ENCODE measurements at places on chromosomes 12 and 14.

- DNase-seq, result no peak
Measured at GRCh38 chr12:130537655-130538054, 178.4 kb downstream of the RIMBP2 start.

DNA sequence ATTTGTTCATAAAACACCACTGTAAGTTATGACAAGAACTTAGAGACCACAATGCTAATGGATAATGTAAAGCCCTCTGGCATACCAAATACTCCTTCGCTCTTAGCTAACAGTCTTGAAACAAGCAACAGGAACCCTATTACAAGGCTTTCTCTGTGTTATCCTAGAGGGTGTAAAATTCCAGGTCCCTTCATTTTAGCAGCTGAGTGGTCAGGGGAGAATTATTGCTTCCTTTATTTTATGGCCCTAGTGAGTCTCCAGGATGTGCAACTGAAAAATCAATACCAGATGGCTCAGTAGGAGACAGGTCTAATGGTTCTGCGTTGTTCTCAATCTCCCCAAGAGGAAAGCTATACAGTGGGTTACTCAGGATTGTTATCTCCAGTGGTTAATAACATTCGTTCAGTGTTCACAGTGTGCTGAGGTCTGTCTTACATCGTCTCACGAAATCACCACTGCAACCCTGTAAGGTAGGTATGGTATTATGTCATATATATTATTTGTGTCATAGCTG lies 172.7 kb upstream of the CNOT2 start:
- no peak for DNase-seq

GRCh38 chr14:38208618-38209562 lies 1.2 kb downstream of the SSTR1 start:
- no peak for DNase-seq

- DNase-seq, result no peak
Measured at GRCh38 chr14:30884901-30885300, 10.5 kb downstream of the COCH start.

- no peak for DNase-seq
Measured at GRCh38 chr12:34108405-34108803, 86.1 kb downstream of the ALG10 start.

DNA sequence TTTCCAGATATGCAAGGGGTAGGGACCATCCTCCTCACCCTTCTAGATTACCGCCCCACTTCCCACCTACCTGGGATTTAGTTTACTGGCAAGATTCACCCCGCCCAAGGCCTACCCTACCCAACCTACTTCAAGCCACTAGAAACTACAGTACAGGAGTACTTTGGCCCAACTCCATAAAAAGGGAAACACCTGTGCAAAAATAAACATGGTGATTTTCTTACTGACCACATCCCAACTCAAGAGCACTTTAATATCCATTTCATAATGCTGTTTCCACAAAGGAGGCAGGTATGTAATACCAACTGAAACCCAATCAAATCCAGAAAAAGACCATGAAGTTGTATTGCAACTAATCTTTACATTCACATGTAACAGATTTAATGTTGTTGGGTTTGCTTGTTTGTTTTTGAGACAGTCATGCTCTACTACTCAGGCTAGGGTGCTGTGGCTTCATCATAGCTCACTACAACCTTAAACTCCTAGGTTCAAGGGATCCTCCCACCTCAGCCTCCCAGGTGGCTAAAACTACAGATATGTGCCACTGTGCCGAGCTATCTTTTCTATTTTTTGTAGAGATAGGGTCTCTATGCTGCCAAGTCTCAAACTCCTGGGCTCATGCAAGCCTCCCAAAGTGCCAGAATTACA lies 41.7 kb upstream of the RAP1B start:
- DNase-seq, result no peak

DNA sequence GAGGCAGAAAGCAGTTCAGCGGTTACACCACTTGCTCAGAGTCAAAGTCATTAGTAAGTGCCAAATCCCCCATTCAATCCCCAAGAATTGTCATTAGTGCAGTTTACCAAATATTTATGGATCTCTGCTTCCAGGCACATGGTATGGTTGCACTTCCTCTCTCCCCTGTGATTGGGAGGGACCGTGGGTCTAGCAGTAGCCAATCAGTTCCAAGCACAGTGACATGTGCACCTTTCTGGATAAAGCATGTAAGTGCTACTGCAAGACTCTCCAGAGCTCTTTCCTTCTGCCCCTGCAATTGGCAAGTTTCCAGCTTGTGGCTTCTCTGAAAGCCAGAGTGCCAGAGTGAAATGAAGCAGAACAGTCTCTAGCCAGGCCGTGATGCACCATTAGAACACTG lies 85.3 kb upstream of the FLRT2 start:
- DNase-seq, result no peak

- no peak for DNase-seq
Measured at GRCh38 chr12:112087055-112087850, 21.3 kb downstream of the NAA25 start.

GRCh38 chr12:62190689-62191490 lies 69.3 kb upstream of the USP15 start:
- no peak for DNase-seq

- DNase-seq, result no peak
Measured at GRCh38 chr14:101980700-101981099, 16.3 kb downstream of the DYNC1H1 start.

DNA sequence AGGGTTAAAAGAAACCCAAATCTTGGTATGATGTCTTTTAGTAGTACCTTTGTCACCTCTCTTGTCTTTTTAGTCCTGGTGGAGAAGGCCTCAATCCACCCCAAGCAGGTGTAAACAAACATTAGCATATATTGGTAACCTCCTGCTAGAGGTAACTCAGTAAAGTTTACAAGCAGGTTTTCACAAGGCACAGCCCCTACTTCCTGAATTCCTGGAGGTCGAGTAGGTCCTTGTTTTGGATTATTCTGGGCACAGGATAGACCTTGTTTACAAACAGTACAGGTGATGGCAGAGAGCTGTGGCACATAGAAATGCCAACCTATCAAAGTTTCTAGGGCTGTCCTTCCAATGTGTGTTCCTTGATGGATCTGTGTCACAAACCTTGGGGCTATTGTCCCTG lies 99.1 kb downstream of the ALG10 start:
- DNase-seq, result no peak

GRCh38 chr12:110354172-110354780 lies 49.2 kb downstream of the ANAPC7 start:
- DNase-seq, result no peak

DNA sequence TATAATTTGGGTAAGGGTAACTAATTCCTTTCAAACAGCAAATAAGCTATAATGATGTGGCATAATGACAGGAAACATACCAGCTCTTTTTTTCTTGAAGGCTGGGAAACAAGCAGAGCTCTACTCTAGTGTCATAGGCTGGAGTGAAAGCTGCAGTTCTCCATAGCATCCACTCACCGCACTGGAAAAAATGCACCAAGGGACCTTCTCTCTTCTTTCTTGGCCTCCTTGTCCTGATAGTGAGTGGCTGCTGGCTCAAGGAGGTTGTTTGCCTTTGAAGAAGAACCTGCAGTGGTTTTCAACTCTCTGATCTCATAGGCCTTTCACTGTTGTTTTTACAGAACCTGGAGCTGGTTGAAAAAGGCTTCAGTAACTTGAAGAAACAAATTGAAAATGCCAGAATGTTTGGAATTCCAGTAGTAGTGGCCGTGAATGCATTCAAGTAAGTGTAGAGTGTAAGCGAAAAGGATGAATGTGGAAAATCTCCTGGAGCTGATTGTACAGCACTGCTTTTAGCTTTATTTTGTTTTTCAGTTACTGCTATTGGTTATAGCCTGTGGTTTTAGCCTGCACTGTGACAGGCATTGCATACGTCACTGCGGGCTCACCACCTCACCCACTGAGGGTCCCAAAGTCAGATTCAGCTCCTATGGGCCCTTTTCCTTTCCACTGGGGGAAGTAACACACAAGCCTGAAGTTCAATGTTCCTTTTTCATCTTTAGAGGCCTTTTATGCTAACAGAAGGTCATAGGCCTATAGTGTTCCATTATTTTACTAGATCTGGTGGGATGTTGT lies 17.2 kb upstream of the AKAP5 start:
- no peak for DNase-seq

- no peak for DNase-seq
Measured at GRCh38 chr12:119841433-119842210, 35.5 kb downstream of the CIT start.

GRCh38 chr14:76168531-76168930 lies 16.8 kb downstream of the GPATCH2L start:
- DNase-seq, result no peak

- no peak for DNase-seq
Measured at GRCh38 chr12:56709759-56710376, 15.2 kb downstream of the NACA start.

DNA sequence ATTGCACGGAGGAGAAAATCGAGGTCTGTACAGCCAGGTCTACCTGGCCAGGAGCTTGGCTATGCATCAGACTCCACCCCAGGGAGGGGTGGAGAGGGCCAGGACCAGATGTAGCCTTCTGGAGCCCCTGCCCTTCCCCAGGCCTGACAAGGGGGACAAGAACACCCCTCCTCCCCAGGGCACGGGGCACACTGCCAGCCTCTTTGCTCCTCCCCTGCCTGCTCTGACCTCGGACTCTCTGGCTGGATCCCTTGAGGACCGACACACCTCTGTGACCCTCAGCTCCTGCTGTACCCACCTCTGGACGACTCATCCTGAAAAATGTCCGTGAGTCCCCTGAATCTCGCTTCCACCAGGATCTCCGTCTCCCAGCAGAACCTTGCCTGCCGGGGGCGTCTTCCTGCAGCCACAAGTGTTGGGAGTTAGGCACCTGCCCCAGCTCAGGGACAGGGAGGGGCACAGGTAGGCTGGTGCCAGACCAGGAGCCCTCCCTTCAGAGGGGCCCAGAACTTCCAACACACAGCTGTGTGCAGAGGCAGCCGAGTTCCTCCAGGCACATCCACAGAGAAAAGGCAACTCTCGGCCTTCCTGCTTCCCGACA lies 21.8 kb downstream of the AHNAK2 start:
- DNase-seq, result no peak

DNA sequence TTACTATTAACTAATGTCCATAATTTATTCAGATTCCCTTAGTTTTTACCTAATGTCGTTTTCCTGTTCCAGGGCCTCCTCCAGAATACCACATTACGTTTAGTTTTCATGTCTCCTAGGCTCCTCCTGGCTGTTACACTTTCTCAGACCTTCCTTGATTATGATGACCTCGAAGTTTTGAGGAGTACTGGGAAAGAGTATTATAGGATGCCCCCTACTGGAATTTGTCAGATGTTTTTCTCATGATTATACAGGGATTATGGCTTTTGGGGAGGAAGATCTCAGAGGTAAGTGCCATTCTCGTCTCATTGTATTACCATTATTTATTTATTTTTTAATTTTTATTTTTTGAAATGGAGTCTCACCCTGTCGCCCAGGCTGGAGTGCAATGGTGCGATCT lies 17.7 kb upstream of the C1S start:
- no peak for DNase-seq

DNA sequence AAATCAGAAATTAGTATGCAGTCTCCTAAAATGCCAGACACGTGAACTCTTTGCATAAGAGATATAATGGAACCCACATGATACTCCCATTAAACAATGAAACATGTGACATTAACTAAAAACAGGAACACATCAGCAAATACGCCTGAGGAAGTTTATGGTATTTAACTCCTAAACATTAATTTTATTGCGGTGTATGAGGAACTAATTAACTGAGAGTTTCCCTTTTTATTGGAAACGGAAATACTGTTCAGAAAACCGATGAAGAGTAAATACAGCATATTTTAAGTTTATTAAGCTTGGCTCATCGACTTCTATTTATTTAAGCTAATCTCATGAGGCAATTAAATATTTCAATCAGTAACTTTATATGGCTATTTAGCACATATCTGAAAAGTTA lies 290.3 kb downstream of the SOX5 start:
- no peak for DNase-seq

GRCh38 chr14:58730792-58731464 lies 93.2 kb downstream of the DACT1 start:
- no peak for DNase-seq

- no peak for DNase-seq
Measured at GRCh38 chr14:65330416-65330815, 82.1 kb upstream of the FUT8 start.

DNA sequence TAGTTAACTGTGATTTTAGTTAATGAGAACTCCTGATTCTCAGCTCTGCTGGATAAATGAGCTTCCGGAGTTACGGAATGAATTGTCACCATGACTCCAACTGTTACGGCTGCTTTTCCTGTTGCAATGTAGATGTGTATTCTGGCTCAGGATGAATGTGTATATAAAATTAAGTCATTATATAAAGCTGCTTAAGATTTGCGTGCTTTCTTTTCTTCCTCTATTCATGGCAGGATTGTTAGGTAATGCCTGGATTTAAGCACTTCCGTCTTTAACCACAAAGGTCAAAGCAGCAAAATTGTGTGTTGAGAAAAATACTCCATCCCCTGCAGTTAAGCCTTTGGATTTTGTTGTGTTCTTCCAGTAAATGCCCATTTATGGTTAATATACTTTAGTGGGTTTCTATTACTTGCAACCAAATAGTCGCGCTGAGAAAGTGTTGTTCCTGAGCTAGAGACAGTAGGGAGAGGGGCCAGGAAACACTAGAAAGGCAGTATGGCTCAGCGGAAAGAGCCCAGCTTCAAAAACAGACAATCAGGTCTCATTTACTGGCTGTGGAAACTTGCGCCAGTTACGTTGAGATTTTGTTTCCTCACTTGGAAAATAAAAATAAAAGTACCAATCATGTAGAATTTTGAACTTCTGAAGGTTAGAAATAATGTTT lies 9.4 kb upstream of the CCDC175 start:
- DNase-seq, result no peak

DNA sequence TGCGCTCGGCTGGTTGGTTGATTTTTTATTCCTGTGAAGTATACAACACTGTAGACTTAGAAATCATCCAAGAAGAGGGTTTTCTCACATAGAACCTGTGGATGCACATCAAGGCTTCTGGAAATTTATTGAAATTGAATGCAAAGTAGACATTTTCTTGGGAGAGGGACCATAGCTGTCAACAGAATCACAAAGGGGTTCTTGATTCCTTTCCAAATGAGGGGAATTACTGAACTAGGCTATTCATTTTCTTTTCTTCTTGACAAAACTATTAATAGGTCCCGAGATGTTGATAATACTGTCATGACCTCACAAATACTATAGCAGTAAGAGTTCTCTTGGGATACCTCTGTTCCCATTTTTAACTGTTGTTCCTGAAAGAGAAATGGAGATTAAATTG lies 73.9 kb downstream of the AKAP6 start:
- DNase-seq, result no peak

- DNase-seq, result no peak
Measured at GRCh38 chr14:23694085-23694948, 58.2 kb downstream of the DHRS2 start.

- DNase-seq, result no peak
Measured at GRCh38 chr14:24595073-24595808, 14.2 kb downstream of the GZMH start.

DNA sequence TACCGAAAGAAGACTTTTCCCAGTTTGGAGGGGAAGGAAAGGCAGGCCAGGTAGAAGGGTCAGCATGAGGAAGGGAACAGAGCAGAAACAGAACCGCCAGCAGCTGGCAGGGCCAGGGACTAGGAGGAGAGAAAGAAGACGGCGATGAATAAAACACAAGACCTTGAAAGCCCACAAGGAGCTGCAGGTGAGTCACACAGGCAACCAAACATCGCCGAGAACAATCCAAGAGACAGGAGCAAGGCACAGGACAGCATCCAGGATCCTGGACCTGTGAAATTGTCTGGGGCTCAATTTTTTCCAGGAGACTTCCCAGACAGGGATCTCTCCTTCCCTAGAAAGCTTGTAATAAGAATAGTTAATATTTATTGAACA lies 47.3 kb downstream of the NUAK1 start:
- DNase-seq, result no peak

- no peak for DNase-seq
Measured at GRCh38 chr14:101944451-101944850, 19.9 kb upstream of the DYNC1H1 start.
